ENCODE measurements at places on chromosomes 12 and 14.

DNA sequence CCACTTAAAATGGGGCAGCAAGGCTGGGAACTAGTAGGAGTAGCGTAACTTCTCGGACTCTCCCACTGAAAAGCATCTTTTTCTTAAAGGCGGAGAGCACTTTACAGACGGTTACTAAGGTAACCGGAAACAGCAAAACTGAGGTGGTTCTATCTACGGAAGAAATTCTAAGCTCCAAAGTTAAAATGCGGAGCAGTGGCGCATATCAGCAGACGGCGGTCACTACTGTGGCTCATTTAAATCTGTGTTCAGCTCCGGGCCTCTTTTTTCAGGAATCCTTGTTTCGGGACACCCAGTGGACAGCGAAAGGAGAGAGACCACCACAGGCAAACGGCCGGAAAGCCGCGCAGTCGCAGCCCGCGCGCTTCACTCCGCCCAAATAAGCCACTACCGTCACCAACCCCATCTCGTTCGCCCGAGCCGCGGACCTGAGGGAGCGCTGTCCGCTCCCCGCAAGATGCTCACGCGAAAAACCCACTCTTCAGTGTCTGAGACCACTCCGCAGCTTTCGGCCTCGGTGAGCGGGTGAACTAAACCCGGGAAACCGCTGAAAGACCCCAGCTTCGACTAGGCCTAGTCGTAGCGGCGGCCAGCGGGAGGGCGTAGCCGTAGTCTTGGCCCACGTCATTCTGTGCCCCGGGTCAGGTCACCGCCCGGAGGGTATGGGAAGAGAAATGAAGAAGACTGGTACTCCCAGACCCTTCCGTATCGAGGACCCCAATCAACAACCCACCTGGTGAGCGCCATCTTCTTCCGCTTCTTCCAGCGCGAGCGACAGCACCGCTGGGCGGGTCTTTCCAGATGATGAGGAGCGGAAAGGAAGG lies at the start of gene SNW1:
TSS of gene SNW1 (minus strand) at position 776 of the 824 bp plus-strand sequence. CDS start at position 747, 29 bp downstream.
- peak; percentile 91 for DNase-seq

GRCh38 chr14:19917243-19917642 lies 3.2 kb upstream of the OR4K5 start:
- DNase-seq: no peak

DNA sequence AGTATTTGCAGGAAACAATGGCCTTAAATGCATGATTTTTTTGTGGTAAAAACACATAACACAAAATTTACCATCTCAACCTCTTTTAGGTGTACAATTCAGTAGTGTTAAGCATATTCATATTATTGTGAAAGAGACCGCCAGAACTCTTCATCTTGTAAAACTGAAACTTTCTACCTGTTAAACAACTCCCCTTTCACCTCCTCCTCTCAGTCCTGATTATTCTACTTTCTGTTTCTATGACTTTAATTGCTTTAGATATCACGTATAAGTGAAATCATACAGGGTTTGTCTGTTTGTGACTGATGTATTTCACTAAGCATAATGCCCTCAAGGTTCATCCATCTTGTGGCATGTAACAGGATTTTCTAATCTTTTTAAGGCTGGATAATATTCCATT lies 353.4 kb downstream of the ADAMTS20 start:
- DNase-seq: no peak

DNA sequence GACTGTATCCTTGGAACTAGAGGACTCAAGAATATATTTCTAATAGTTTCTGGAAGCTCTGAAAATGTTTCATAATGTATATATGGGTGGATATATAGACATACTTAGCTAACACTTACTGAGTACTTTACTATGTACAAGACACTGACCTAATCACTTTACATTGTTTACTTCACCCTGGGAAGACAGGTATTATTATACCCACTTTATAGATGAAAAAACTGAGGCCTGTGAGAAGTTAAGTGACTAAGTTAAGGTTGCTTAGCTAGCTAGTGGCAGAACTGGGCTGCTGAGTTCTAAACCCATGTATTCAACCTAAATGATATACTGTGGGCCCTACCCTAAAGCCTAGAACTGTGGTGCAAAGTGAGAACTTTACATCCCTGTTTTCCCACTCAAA lies 79.1 kb upstream of the SSTR1 start:
- DNase-seq: no peak

- DNase-seq: no peak
Measured at GRCh38 chr14:52538623-52539022, 13.7 kb downstream of the TXNDC16 start.

GRCh38 chr12:131327521-131328488 lies 374.1 kb downstream of the ADGRD1 start:
- DNase-seq: no peak

GRCh38 chr14:50257732-50258131 lies 26.4 kb upstream of the SOS2 start:
- no peak for DNase-seq

GRCh38 chr12:57027011-57027804 lies 10.9 kb upstream of the TAC3 start:
- DNase-seq: no peak

GRCh38 chr14:79576424-79576823 lies 634.9 kb downstream of the DIO2 start:
- DNase-seq: no peak

DNA sequence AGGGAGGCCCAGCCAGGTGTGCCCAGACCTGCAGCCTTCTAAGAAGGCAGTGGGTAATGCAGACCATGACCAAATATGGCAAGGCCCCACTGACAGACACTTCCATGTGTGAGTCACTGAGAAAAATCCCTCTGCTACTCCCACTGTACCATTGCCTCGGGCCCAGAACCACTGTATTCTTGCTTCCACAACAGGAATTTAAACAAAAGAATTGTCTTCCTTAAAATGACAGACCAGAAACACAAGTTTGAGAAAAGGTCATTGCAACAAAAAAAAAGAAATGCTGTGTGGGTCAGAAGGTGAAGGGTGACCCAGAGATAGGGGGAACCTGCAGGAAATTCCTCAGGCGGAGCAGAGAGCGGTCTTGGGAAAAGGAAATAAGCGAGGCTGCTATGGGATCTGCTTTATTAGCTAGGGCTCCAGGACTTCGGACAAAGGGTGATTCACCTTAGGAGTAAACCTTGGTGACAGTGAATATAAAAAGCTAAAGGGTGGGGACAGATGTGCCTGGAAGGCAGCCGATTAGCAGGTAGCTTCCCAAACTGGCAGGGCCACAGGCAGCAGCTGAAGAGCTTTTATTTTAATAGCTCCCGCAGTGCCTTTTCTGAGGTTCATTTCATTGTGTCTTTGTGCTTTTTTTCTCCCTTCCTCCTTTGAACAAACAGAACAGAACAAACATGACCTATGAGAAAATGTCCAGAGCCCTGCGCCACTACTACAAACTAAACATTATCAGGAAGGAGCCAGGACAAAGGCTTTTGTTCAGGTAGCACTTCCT lies 185.3 kb upstream of the BCL2L14 start:
- no peak for DNase-seq

DNA sequence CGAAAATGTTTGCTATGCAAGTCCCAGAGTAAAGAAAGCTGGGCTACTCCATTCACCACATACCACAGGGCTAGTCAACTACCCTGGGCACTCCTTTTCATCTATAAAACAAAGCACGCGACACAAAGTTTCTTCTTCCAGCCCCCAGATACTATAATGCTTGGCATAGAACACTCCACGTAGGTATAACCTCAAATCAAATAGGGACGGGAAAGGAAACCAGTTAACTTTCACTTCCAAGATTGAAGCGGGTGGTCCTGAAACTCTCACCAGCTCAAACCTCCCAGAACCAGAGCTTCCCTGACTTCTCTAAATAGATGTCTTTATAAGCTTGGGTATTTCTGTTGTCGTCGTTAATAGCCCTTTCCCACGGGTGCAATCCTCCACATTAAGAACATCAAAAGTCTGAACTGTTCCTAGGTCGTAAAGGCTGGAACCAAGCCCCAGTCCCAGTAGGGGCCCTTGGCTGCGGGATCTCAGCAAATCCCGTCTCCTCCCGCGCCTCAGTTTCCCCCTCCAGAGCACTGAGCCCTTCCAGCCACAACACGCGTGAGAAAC lies 647 bp downstream of the LGMN start:
- DNase-seq: no peak

Data from right renal pelvis (tissue), 4 donors.